ENCODE measurements at places on chromosomes 2 and 18. TPM values are rescaled to one million over a fixed set of nuclear protein-coding genes. Genes with fewer than 3 reads are reported as not detected.

Gene TUBA4A
- 59.2 TPM for total RNA-seq

Gene ATP6V1B1
- total RNA-seq: 1.8 TPM

Gene ABCB11
- 0.21 TPM for total RNA-seq

Gene TBR1
- total RNA-seq: not detected

Gene DCDC2C
- 0.27 TPM for total RNA-seq

Gene KLHL41
- total RNA-seq: 0.87 TPM

Gene CCBE1
- total RNA-seq: 0.36 TPM

Gene RASGRP3
- 12.8 TPM for total RNA-seq

Gene CSRNP3
- total RNA-seq: 3.7 TPM

Gene PLCL1
- 11.6 TPM for total RNA-seq

Gene SERPINB2
- total RNA-seq: 2.0 TPM

DNA sequence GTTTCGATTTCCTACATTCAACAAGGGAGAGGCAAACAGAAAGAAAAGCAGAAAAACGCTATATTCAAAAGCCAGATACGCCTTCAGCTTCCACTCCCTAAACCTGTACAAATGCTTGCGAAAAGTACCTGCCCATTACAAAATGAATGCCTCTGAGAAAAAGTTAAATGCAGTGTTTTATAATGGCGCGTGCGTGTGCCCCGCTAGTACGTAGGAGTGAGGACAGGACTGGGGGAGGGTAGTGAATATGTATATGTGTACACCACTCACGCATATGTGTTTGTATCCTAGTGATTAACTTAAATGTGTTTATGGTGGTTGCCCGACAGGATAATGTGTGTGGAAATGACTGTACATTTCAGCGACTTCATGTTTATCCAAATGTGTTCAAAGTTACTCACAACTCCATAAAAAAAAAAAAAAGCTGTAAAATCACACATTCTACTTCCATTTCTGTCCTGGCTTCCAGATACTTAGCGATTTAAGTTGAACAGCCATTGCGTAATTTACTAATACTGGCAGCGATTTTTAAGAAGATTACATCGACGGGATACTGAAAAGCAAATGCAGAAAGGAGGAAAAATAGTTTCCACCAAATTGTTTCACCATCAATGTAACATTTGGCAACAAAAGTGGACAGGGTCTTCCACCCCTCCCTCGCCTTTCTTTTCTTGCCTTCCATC is 1.3 kb downstream of the NEUROD1 start:
- DNase-seq: no peak

- no peak for DNase-seq
Observed at GRCh38 chr2:216394881-216395280, 17.4 kb upstream of the SMARCAL1 start.

DNA sequence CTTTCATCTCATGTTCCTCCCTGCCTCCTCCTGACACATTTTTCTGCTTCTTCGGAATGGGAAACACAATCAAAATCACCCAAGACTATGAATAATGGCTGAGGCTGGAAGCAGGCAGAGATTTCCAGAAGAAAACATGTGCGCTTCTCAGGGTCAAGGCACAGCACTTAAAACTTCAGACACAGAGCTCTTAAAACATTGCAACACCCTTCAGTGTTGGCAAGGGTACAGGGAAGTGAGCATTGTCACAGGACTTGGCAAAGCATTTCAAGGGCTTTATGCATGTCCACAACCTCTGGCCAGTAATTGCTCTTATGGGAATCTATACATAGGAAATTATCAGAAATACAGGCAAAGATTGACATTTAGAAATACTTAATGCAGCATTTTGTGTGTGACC is 477.6 kb upstream of the KLHL29 start:
- DNase-seq: no peak

GRCh38 chr2:63792530-63792929 is 49.2 kb upstream of the UGP2 start:
- no peak for DNase-seq

DNA sequence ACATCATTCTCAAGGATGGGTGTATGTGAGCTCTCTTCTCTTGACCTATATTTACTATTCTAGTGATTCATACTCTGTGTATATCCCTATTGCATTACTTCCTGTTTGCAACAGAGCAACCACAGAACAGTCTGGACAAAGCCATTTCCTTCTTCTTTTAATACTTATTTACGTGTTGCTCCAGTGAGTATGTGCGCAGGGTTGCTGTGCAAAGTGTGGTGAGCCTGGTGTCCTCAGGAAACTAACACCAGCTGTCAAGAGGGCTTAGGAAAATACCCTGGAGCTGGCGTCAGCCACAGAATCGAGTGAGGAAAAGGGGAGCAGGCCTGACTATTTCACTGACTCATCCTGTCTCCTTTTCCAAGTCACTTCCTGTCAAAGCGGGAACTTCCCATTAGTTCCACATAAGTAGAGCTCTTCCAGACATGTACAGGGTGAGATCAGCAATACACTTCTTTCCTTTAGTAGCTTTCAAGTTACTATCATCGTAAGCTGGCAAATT is 214.1 kb upstream of the COPS8 start:
- peak; percentile 69 for DNase-seq

GRCh38 chr18:78069784-78070664 is 820.4 kb downstream of the GALR1 start:
- no peak for DNase-seq

DNA sequence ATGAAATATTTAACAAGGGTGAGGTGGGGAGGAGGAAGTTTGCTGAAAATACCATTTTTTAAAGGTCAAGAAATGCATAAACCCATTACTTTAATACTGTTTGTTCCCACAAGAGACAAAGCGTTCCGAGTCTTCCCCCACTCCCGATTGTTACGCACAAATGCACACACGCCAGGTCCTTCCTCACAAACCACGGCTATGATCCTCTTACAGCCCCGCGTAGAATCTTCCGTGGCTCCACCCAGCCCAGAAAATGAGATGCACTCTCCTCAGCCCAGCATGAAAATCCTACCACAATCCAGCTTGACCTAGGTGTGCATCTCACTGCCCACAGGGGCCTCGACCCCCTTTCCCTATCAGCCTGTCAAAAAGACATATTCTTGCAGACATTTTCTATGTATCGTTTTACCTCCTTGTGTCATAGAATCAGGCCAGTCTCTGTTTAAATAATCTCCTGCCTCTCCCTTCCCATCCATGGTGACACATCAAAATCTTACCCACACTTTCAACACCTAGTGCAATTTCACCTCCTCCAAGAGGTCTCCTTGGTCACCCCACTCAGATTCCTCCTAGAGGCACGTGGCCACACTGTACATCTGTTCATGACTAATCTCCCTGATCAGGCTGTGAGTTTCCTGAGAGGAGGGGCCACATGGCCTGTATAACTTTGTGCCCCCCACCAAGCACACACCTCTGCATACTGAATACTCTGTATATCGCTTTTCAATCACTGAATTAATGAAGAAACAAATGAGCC is 491.0 kb upstream of the KLHL29 start:
- DNase-seq: no peak

GRCh38 chr2:194491409-194492115 is 1165.5 kb upstream of the SLC39A10 start:
- DNase-seq: no peak

DNA sequence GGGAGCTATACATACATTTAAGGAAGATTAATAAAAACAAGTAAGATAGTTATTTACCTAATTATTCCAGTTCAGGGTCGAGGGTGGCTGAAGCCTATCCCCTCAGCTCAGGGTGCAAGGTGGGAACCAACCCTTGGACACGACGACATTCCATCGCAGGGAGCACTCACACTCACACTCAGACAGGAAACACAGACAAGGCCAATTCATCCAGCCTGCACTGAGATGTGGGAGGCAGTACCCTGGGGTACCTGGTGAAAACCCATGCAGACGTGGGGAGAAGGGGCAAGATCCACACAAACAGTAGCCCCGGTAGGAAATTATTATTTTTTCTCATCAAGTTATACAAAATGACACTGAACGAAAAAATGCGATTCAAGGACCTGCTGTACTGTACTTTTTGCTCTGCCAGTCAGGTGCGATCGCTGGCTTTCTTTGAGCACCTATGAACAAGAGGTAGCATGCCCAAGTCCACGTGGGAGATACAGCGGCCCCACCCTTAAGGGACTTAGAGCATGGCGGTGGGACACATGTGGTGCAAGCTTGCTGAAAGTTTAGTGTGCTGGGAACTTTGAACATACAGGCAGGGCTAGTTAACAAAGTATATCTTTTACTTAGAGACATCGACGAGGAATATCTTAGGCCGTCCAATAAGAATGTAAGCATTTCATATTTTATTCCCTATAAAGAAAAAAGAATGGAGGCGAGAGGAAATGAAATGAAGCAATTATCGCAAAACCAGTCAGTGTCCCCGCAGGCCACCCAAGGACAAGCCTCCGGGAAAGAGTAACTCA is 624 bp downstream of the METTL8 start:
- DNase-seq: no peak

DNA sequence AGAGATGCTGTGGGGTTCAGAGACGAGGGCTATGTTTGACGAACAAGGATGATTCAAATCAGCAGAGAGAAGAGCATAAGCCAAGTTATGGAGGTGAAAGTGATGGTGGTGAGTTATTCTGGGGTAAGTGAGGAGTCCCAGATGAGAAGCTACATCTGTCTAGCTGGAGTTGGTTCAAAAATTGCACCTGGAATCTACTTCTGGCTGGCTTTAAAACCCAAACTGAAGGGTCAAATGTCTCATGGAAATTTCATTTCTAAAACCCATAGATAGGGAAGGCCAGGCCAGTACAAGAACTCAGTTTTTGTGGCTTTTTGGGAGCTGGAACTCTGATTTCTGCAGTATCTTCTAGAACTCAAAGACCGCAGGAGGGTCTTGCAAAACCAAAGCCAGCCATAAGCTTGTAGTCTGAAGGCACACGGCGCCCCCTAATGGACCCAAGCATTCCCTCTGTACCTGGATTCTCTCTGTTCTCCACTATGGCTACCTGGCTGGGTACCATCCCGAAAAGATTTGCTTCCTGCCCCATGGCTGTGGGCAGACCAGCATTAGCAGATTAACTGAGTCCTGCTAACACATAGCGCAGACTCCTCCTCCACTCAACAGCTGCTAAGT is 229.1 kb upstream of the SLC14A2 start:
- no peak for DNase-seq

DNA sequence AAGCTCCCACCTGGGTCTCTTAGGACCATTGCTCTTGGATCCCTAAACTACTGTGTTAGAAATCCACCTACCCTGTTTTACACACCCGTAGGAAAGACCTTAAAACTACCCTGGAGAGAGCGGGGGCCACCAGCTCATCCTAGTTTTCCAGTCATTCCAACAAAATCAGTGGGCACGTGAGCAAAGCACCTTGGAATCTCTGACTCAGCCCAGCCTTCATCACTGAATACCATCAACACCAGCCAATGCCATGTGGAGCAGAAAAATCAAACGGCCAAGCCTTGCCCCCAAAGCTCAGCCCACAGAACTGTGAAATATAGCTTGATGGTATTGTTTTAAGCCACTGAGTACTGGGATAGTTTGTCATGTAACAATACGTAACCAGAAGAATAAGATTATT is 449.7 kb upstream of the CHAC2 start:
- DNase-seq: no peak

GRCh38 chr2:187194049-187194448 is 254.0 kb downstream of the CALCRL start:
- no peak for DNase-seq

- no peak for DNase-seq
Observed at GRCh38 chr2:12457831-12458230, 258.9 kb upstream of the TRIB2 start.

DNA sequence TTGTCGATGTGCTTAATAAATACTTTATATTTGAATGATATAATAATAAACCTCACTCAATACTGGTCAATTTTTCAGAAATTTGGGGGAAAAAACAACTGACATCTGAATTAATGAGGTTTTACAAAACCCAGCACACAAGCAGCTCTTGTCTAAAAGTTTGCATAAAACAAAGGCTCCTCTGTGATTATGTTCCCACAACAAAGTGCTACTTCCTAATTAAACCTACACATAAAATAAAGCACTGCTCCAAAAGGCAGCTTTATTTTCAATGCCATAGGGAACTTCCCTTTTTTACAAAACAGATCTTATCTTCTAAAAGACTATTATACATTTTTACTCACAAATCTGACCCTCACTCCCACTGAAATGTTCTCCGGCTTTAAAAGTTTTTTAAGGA is 47.1 kb downstream of the LAMA1 start:
- DNase-seq: no peak

DNA sequence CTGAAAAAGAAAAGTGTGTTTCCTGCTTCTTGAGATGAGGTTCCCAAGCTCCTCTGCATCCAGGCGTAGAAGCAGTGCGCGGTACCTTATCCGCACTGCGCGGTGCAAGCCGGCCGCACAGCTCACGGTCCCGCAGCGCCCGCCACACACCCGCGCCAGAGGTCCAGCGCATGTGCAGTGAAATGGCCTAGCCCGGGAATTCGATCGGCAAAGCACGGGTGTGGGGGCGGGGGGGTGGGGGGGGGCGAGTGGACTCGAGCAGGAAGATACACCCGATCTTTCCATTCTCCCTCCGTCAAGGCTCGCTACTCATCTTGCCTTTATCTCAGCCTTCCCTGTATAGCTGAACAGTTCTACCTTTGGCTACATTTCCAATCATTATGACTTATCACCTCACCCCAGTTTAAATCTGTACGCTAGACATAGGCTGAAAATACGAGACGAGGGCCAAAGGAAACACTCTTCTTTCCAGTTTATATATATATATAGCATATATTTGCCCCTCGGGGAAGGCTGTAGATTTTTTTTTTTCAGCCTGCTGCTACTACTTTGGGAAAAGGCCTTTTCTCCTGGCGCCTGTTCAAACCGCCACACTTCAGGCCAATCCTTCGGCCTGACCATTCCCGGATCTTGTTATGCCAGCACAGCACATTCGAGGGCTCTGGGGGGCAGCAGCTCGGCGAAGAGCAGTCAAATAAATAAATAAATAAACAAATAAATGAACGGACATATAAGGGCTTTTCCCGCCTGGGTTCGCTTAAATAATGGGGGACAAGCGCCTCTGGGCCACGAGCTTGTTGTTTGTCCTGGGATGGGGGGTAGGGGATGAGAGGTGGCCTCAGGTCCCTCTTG is 10.4 kb downstream of the HOXD8 start:
- peak; percentile 83 for DNase-seq

GRCh38 chr2:217289907-217290280 is 430.0 kb upstream of the TNP1 start:
- no peak for DNase-seq

DNA sequence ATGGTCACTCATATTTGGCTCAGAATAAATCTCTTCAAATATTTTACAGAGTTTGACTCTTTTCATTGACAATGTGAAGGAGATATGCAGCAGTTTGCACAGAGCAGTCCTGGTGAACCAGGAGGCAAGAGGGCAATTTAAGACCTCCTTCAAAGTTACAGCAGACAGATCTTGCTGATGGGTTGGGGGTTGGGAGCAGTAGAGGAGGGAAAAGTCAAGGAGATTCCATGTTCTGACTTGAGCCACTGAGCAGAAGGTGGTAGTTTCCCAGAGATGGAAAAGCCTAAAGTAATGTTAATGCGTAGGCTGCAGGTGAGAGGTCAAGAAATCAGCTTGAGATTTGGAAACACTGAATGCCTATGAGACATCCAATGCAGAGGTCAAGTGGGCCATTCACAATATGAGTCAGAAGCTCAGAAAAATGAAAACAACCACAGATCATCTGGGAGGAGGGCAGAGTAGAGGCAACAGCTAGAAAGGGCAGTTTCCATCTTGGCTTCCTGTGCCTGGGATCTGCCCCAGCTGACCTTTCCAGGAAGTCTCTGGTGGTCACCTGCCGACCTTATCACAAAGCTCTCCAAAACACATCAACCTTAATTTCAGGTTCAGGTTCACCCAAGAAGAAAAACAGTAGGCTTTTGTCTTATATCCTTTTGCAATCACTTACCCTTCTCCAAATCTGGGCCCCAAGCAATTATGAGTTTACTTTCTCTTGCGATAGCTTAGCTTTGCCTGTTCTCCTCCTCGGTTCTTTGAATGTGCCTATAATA is 197.5 kb upstream of the ARL4C start:
- DNase-seq: no peak

Data from aorta (tissue), 5 donors.